ENCODE measurements at places on chromosomes 1 and 21.

DNA sequence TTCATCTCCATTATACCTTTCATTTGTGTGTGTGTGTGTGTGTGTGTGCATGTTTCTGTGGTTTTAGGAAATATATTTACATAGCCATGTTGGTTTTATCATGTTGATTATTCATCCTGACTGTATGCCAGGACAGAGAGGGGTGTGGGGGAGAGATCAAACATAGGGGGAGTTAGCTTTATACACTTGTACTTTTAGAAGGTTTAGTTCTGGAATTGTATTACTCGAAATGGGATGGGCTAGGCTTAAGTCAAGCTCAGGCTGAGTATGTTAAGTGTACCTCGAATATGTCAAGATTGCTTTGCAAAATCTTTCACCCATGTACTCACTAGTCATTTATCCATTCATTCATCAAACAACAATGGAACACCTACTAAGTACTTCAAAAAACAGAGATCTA lies 123.3 kb downstream of the HMCN1 start:
- DNase-seq: no peak

GRCh38 chr1:60035921-60036320 lies 37.6 kb downstream of the C1orf87 start:
- DNase-seq: no peak

DNA sequence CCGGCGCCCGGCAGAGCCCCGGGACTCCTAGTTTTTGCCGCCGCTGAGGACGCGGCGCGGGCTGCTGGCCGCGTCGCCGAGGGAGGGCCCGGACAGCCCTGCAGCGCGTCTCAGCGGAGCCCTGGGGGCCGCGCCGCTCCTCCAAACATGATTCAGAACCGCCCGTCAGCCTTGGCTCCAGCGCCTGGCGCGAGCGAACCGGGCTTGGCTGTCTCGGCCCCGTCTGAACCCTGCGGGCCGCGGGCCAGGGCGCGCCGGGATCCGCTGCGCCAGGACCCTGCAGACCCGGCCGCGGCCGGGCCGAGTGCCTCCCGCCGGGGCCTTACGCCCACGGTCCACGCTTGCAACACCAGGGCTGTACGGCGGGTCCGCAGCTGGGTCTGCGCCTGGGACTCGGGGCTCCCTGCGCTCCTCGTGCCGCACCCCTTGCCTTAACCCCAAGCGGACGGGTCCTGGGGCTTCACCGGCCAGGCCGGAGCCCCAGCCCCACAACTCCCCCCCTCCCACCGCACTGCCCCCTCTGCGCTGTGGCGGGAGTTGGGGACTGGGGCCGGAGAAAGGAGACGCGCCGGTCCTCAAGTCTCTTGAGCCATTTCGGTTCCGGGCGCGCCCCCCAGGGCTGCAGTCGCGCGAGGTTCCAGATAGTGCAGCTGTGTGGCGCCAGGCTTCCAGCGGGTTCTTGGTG lies 48.4 kb upstream of the CD34 start:
- no peak for DNase-seq

GRCh38 chr1:177439301-177439700 lies 268.5 kb downstream of the BRINP2 start:
- DNase-seq: no peak

All from stimulated activated CD8-positive, alpha-beta memory T cell treated with anti-CD3 and anti-CD28 coated beads, Interleukin-15, amount 100 ng/mL, for 48 hours (primary cell).